CD4-positive, alpha-beta T cell treated with Interleukin-1 beta for 1 hour (primary cell): ENCODE measurements at places on chromosomes 3 and 15.

DNA sequence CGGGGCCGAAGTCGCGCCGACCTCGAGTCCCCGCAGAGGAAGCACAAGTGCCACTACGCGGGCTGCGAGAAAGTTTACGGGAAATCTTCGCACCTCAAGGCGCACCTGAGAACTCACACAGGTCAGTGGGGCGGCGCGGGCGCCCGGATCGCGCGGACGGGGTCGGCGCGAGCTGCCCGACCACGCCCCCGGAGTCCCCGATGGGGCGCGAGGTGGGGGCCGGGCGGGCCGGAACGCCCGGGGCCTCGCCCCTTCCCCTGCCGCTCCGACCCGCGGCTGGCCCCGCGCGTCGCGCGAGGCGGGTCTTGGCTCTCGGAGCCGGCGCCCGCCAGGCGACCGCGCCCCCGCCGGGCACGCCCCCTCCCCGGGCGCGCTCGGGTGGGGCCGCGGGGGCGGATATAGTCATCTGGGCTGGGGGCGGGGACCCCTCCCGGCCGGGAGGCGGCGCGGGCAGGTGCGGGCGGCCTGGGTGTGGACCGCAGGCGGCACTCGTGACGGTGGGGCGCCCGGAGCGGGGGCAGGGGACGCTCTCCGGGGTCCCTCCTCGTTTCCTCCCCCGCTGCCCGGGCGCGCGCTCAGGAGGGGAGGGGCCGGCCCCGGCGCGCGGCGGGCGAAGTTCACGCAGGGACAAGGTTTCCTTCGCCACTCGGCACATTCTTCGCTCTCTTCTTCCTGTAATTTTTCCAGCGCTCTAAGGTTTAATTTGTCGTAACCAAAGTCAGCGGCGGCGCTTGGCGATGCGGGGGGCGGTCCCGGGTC is 1.2 kb downstream of the KLF13 start:
- DNase-seq, result peak; percentile 87

DNA sequence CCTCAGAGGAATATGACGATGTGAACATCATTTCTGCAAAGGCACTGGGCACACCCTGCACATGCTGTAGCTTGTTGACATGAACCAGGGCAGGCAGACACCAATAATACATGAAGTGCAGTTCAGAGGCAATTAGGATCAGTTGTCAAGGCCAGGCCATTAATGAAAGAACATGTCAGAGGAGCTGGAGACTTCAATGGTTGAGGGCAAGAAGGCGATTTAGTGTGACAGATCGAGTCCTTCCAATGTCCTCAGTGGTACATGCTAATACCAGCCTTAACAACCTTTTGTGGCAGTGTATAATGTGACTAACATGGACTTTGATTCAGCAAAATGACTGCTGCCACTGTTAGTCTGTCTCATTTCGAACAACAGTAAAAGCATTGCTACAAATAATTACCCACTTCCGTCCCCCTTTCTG is 205.2 kb upstream of the NANOGP8 start:
- no peak for DNase-seq

DNA sequence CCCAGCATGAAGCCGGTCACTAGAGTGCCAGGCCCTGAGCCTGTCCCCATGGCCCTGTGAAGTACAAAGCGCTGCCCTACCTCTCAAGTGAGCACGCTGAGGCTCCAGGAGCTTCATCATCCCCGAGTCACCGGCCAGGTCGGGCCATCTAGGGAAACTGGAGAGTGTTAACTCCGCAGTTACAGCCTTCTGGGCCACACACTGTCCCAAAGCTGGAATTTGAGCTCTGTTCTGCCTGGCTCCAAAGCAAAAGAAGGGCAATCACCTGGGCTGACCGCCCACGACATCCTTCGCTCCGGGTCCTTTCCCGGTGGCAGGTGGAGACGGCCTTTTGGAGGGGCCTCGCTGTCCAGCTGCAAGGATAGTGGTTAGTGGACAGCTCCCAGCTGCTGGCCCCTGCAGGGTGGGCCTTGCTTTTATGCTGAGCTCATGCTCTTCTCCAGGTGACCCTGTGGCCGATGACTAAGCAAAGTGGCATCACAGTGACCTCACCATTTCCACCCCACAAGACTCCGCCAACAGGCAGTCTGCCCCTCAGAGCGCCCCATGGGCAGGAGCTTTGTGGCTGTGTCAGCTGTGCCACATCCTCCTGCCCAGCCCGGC is 3.5 kb upstream of the MUC4 start:
- peak; percentile 9 for DNase-seq

DNA sequence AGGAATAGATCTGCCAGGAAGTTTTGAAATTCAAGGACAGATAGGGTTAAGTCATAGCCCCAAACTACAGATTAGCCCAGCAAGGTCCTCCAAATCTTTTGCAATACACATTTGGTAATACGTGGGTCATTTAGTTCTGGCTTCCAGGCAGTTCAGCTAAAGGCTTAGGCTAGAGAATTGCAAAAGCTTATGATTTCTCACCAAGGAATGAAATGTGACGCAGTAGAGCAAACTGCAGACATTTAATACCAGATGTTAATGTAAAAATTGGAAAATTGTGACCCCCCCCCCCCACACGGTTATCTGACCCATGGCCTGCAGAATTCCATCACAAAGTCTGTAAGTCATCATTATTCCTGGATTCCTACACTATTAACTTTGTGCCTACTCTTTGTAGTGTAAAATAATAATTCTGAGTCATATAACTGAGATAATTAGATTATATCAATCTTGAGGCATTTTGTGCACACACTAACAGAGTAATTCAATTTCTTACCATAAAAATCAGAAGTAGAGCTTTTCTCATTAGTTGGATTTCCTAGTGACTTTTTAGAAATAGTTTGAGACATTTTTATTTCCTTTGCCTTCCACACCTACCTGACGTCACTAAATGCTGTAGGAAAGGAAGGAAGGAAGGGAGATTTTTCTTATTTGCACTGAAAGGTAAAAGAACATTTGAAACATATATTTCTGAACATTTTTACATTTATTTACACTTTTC is 235.2 kb downstream of the DTWD1 start:
- no peak for DNase-seq

- DNase-seq, result no peak
Measured at GRCh38 chr3:16030342-16030741, 144.1 kb upstream of the GALNT15 start.

DNA sequence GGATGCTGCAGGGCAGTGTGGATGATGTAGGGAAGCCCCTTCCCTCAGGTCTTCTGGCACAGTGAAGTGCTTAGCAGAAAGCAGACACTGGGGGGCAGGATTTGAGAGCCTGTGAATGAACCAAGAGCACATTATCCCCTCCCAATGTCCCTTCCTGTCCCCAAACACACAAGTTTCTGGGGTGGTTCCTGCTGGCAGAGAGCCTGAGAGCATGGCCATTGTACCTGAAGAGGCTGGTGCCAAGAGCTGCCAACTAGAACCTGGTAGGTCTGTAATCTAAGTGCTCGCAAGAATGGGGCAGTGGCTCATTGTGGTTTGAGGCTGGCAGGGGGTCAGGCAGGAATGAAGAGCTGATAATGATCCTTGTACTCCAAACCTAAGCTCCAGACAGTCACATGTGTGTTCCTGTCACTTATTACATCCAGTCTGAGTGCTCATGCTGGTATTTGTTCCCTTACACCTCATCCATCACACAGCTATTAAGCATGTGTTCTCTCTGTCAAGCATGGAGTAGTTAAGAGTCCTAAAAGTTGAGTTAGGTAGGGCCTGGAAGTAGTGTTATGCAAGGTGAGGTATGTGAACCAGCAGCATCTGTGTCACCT is 6.7 kb upstream of the CCR1 start:
- DNase-seq, result no peak

DNA sequence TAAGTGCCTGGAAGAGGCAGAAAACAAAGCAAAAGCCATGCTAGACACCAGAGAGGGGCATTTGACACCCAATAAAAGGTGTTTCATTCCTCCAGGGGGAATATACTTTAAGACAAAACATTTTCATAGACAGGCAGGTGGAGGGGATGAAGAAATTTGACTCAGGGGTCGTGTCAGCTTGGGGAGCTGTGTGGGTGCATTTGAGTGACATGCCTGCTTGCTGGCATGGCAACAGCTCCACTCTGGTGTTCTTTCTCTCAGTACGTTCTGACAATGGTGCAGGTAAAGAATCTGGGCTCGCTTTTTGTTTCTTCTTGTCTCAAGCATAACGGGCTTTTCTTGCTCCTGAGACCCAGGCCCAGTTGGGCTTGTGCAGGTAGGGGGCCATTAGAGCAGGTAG is 292.9 kb upstream of the ATP10A start:
- no peak for DNase-seq

DNA sequence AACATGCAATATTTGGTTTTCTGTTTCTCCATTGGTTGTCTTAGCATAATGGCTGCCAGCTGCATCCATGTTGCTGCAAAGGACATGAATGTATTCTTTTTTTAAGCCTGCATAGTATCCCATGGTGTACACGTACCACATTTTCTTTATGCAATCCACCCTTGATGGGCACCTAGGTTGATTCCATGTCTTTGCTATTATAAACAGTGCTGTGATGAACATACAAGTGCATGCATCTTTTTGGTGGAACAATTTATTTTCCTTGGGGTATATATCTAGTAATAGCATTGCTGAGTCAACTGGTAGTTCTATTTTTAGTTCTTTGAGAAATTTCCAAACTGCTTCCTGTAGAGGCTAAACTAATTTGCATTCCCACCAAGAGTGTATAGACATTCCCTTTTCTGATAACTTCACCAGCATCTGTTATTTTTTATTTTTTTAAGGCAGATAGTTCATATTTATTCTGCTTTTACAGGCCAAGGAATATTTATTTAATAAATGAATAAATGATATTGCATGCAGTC is 62.4 kb upstream of the NPHP3 start:
- DNase-seq, result no peak

DNA sequence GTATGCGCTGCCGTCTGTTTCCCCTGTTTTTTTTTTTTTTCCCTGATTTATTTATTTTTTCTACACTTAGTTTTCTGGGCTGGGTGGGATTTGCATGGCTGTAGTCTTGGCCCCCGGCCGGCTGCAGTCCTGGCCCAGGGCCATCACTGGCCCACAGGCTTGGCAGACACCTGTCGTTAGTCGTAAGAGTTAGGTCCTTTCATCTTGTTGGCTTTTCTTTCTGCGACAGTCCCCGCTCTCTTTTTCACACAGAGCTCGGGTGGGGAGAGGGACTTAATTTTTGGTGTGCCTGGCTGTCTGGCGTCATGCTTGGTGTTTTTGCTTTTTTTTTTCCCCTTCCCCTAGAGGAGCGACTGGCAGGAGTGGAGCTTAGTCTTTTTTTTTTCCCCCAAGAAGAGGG is 183.4 kb downstream of the KLF13 start:
- DNase-seq, result no peak

DNA sequence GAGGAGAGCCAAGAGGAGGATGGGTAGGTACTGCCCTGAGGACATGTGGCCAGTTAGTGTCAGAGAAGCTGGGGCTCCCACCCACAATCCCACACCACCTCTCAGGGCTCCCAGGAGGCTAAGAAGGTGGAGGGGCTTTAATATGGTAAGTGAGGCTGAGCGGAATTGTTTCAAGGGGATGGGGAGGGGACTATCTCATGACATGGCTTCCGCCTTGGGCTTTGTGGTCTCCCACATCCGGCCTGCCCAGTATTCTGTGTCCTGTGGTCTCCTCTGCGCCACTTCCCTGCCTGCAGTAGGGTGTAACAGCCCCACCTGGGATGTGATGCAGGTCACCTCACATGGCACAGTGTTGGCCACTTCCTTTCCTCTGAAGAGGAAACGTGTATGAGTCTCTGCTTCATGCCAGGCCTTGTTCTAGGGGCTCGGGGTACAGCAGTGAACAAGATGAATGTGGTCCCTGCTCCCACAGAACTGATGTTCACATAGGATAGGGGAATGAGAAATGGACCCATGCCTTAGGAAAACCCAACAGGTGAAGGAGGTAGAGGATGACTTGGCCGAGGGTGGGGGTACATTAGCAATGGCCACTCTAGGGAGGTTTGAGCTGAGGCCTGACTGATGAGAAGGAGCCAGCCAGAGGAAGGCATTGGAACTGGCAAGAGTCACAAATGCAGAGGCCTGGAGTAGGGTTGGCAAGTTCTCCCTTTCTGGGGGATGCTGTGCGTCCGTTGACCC is 3.2 kb downstream of the NEIL1 start:
- peak; percentile 90 for DNase-seq

GRCh38 chr15:89576417-89576773 is 1.1 kb downstream of the TICRR start:
- no peak for DNase-seq

- DNase-seq, result no peak
Measured at GRCh38 chr3:133593243-133593642, 19.8 kb downstream of the CDV3 start.

GRCh38 chr3:119647843-119648575 is 12.4 kb downstream of the POPDC2 start:
- no peak for DNase-seq

DNA sequence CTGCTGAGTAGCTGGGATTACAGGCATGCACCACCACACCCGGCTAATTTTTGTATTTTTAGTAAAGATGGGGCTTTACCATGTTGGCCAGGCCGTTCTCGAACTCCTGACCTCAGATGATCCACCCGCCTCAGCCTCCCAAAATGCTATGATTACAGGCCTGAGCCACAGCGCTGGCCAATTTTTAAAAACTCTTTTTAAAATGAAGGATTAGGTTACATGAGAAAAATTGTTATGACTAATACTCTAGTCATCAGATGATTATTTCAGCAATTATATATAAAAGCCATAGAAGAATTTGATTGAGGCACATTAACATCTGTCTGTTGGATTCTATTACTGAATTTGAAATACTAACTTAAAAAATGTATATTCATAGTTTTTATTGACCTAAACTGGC is 134.1 kb upstream of the MNS1 start:
- no peak for DNase-seq

- DNase-seq, result no peak
Measured at GRCh38 chr3:160474416-160474838, 24.8 kb upstream of the TRIM59 start.
